Ovary (tissue), 10 donors: ENCODE measurements at places on chromosomes 5 and 9. TPM values are rescaled to one million over a fixed set of nuclear protein-coding genes. Genes with fewer than 3 reads are reported as not detected.
A peak's percentile ranks its signal among the peaks of the same experiment; 100 is the strongest.

DNA sequence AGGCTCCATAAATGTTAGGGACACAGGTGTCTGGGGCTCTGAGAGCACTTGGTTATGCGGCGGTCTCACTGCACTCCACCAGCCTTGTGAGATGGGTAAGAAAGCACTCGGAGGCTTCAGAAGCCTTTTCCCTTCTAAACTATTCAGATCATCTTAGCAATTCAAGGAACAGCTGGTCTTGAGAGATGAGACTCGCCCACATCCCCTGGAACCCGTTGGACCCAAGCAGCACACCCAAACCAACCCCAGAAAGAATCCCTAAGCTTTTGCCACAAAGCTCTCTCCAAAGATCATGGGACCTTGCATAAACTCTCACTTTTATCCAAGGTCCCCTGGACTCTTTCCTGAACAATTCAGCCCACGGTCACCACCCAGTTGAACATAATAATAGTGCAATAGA lies 90.2 kb downstream of the RAPGEF1 start:
- DNase-seq, result no peak

DNA sequence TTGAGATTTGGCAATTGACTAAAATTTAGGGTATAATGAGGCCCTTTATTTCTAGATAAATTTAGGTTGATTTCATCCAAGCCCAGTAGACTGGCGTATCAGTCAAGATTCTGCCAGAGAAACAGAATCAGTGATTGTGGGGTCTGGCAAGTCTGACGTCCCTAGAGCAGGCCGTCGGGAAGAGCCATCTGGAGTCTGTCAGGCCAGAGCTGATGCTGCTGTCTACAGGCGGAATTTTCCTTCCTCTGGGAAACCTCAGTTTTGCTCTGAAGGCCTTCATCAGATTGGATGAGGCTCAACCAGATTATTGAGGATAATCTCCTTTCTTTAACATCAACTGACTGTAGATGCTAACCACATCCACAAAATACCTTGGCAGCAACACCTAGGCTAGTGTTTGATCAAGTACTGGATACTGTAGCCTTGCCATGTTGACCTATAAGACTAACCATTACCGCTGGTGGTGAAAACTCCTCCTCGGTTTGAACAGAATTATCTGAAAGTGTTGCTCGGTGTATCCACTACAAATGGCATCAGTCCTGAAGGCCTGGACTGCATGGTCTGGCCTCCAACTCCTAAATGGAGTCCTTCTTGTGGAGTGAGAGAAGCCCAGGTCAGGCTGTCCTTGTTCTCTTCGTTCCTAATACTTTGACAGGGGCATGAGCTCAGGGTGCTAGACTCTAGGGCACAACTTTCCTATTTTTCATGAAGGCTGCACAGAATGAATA lies 83.2 kb upstream of the ANKH start:
- DNase-seq, result no peak

- no peak for DNase-seq
Observed at GRCh38 chr5:88419931-88420330, 151.3 kb upstream of the TMEM161B start.

- DNase-seq, result peak; percentile 92
Observed at GRCh38 chr9:91117959-91118703, 243.6 kb downstream of the AUH start.

GRCh38 chr5:150596826-150597225 lies 43.6 kb upstream of the SYNPO start:
- DNase-seq, result no peak

DNA sequence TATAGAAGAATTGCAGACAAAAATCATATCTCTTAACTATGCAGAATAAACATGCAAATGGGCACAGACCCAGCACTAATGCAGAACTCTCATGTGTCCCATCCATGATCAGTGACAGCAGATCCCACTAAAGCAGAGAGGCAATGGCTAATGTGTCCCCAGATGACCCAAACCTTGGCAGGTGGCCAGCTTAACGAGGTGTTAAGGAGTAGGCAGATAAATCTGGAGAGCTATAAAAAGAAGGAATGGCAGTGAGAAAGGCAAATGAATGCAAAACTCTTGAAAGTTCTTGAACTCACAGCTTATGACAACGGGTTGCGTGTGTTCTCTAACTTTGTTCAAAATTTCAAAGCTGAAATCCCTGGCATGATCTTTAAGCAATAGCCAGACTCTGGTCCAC lies 265.4 kb downstream of the RASEF start:
- DNase-seq, result no peak

DNA sequence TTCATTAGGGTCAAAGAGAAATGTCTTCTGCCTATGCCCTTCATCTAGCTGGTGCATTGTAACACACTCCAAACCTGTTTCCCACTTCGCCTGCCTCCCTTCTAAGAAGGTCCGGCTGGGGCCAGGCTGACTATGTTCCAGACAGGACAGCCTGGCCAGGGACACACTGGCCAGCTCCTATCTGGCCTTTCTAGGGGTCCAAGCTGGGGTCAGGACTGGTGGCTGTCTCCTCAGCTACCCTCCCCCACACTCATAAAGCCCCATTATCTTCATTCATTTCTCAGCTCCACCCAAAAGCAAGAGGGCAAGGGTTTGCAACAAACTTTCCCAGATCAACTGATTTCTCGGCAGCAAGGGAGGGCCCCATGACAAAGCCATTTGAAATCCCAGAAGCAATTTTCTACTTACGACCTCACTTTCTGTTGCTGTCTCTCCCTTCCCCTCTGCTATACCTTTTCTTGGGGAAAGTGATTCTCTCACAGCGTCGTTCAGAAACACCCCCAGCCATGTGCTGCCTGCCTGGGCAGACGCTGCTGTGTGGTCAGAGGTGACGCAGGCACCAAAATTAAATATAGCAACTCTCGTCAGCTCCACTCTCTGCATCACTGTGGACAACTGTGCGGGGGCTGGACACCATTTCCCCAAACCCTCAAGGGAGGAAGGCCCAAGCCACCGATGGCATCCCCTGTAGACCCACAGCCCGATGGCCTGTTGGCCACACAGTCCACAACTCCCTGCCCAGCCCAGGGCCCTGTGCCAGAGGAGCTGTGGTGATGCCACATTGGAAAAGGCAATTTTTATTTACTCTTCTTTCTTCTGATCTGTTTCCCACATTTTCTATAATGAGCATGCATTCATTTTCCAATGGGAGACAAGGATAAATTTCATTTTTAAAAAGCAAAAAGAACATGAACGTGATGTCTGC lies 6.1 kb downstream of the IL13 start:
- DNase-seq, result no peak

DNA sequence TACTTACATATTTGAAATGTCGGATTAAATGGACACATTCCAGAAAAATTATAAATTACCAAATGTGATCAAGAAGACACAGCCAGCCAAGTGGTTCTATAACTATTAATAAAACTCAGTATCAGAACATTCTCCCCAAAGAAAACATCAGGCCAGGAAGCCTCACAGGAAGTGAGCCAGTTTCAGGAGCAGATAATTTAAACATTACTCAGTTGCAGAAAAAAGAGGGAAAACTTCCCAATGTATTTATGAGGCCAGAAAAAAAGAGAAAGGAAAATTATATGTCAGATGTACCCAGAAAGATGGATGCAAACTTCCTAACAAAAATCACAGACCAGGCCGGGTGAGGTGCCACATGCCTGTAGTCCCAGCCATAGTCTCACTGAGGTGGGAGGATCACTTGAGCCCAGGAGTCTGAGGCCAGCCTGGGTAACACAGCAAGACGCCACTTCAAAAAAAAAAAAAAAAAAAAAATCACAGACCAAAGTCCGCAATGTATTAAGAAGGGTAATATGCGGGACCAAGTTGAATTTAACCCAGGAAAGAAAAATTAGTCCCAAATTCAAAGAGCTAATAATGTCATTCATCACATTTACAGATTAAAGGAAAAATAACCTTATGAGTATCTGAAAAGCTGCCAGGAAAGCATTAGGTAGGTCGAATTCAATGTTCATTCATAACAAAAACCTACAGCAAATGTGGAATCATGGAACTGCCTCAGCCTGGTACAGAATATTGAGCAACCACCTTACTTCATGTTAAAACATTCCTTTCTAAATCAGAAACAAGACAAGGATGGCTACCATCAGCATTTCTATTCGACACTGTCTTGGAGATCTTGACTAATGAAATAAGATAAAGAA lies 37.2 kb upstream of the NRARP start:
- no peak for DNase-seq

- peak; percentile 81 for DNase-seq
Observed at GRCh38 chr9:34380511-34381315, 4.0 kb upstream of the MYORG start.

- no peak for DNase-seq
Observed at GRCh38 chr5:112637343-112637742, 100.3 kb upstream of the APC start.

GRCh38 chr9:7456793-7457530 lies 342.6 kb downstream of the DMAC1 start:
- DNase-seq, result no peak

DNA sequence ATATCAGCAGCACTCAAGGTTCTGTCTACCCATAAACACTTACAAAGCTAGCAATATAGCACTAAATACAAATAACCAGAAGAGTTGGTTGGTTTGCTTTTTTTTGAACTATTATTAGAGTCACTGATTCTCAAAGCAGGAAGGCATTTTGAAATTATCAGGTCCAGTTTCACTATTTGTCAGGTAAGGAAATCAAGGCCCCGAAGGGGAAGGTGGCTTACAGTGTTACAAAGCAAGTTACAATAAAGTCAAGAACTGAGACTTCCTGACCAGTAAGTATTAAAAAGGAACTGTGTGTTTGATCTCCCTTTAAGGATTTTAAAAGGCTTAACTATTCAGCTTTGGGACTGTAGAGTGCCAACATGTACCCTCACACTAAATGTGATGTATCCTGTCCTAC lies 10.8 kb downstream of the C5orf15 start:
- no peak for DNase-seq

GRCh38 chr9:92266486-92266885 lies 27.0 kb downstream of the IARS1 start:
- DNase-seq, result no peak

PLAC8L1 gene
- not detected for total RNA-seq

SLC45A2 gene
- not detected for total RNA-seq

LCN10 gene
- total RNA-seq, result 2.7 TPM

MYORG gene
- 1.2 TPM for total RNA-seq

KLHL3 gene
- 6.0 TPM for total RNA-seq
